Mesothelial cell of epicardium (in vitro differentiated cells): ENCODE measurements at places on chromosomes 12 and 14.

- no peak for DNase-seq
- H3K27me3 ChIP-seq: no peaks in the 10 kb centered on the region
- no peak overlapping the region for H3K4me3 ChIP-seq
- H3K27ac ChIP-seq: no peak overlapping the region
- H3K36me3 ChIP-seq: no peaks in the 10 kb centered on the region
- H3K4me1 ChIP-seq: peaks cover 9% of the 10 kb centered on the region
Observed at GRCh38 chr12:1922075-1922709, 3.7 kb upstream of the CACNA2D4 start.

- no peak overlapping the region for H3K27ac ChIP-seq
- no peaks in the 10 kb centered on the region for H3K27me3 ChIP-seq
- peaks cover 37% of the 10 kb centered on the region for H3K4me1 ChIP-seq
- H3K4me3 ChIP-seq: no peak overlapping the region
- no peaks in the 10 kb centered on the region for H3K36me3 ChIP-seq
Observed at GRCh38 chr12:6213969-6214368, 13.8 kb downstream of the CD9 start.

DNA sequence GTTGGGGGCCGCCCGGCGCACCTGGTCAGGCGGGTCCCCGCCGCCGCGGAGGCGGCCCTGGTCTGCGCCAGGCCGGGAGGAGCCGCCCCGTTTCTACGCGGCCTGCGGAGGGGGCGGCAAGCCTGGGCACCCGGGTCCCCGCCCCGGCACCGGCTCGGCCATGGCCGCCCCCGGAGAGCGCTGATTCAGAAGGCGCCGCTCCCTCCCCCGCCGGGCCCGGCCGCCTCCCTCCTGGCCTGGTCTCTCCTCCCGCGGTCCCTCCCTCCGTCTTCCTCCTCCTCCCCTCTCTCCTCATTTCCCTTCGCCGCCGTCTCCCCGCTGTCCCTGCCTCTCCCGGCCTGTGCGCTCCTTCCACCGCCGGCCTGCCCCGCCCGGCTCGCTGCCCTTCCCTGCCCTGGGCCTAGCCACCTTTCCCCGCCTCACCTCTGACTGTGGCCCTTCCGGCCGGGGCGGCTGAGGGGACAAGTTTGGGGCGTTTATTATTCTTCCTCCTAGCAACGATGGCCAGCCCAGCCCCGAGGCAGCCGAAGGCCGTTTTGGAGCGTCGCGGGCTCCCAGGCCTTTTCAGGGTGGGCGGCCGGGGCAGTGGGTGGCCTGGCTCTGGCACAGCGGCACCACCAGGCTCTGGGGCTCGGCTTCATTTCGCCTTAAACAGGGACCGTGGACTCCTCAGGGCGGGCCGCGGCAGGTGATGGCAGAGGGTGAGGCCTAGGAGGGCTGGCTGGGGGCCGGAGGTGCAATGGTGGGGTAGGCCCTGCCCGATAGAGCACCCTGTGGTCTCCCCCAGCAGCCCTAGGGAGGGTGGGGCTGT, 768 bp downstream of the CEP170B start:
- peak overlapping the region; percentile 77 for H3K4me3 ChIP-seq
- DNase-seq: no peak
- H3K4me1 ChIP-seq: peaks cover 9% of the 10 kb centered on the region
- peak overlapping the region; percentile 66 for H3K27ac ChIP-seq
- H3K27me3 ChIP-seq: peaks cover 11% of the 10 kb centered on the region

DNA sequence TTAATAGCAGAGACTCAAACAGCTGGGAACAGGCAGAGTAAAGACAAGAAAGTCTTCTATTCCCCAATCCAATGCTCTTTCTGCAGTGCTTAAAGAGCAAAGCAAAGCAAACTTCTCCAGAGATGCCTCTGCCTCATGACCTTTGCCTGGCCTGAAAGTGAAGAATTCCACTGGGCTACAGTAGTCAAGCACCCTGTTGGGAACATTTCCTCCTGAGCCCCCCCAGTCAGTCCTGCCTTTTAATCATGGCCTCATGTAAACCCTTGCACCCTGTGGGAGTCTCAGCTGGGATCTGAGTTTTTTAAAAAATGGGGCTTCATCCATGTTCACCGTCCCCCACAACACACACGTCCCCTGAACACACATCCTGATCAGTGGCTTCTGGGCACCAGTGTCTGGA, 62.7 kb upstream of the TSPAN11 start:
- no peaks in the 10 kb centered on the region for H3K36me3 ChIP-seq
- H3K27me3 ChIP-seq: peaks cover 10% of the 10 kb centered on the region
- no peak overlapping the region for H3K27ac ChIP-seq
- H3K4me3 ChIP-seq: no peak overlapping the region
- no peak for DNase-seq

- H3K36me3 ChIP-seq: peaks cover 4% of the 10 kb centered on the region
- H3K4me3 ChIP-seq: no peak overlapping the region
- no peak overlapping the region for H3K27ac ChIP-seq
- H3K27me3 ChIP-seq: no peaks in the 10 kb centered on the region
- DNase-seq: no peak
Observed at GRCh38 chr14:96808619-96809406, 11.6 kb downstream of the VRK1 start.

DNA sequence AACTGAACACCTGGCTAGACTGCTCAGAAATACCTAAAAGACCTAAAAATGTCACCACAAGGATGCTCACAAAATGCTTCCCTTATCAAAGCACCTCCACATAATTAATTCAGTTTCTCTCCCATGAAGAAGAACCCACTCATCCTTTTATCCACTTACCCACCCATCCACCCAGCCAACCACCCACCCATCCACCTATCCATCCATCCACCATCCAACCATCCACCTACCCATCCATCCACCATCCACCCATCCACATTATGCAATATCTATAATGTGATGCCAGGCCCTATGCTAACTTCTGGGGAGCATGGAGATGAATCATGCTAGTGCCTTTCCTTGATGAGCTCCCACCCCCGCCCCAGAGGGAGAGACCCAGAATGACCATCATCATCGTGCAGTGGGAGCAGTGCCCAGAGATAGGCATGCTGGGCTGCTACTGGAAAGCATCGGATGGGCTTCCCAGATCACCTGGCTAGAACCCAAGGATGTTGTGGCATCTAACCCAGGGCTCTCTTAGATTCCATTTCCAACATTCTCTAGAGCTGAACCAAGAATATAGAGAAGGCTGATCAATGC, 166.6 kb downstream of the TTC7B start:
- no peaks in the 10 kb centered on the region for H3K27me3 ChIP-seq
- H3K36me3 ChIP-seq: peaks cover 11% of the 10 kb centered on the region
- H3K4me3 ChIP-seq: no peak overlapping the region
- H3K27ac ChIP-seq: no peak overlapping the region
- no peak for DNase-seq
- H3K4me1 ChIP-seq: peaks cover 32% of the 10 kb centered on the region

DNA sequence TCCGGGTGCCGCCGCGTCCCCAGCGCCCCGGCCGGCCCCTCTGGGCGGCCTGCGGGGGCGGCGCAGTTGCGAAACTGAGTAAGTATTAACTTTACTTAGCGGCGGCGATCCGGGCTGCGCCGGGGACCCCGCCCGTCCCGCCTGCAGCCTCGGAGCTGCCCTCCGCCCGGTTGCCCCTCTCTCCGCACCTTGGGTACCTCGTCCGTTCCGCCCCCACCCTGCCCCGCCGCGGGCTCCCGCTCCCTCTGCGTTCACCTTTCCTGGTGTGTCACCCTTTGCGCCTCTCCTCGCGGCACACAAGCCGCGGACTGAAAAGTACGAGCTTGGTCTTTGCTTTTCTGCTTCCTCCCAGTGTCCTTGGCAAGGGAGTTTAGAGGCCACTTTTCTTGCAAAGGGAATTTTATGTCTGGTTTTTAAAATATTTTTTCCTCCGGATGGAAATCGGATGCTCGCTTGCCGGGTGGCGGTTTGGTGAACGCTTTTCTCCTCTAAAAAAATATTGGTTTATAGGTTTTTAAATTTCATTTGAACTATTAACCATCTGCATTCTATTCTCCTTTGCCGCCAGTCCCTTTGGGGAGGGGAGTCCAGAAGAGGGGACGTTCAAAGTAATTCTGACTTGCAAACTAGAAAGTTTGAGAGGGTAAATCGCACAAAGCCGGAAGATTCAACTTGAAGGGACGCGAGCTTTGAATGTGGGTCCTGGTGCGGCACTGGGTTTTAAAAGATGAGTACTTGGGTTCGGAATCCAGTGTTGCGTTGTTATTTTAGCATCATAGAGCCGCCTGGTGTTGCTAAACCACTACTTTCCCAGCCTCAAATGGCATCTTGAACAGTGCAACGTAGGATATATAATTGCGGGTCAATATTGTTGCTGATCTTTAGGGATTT, 834 bp downstream of the RASSF8 start:
- peak overlapping the region; percentile 97 for H3K27ac ChIP-seq
- peak; percentile 28 for DNase-seq
- H3K27me3 ChIP-seq: no peaks in the 10 kb centered on the region
- H3K36me3 ChIP-seq: peaks cover 9% of the 10 kb centered on the region

- H3K36me3 ChIP-seq: no peaks in the 10 kb centered on the region
- H3K4me3 ChIP-seq: no peak overlapping the region
- H3K27me3 ChIP-seq: no peaks in the 10 kb centered on the region
- H3K27ac ChIP-seq: no peak overlapping the region
Observed at GRCh38 chr14:79842270-79842669, 369.0 kb downstream of the DIO2 start.

GRCh38 chr12:97643924-97644323, 181.3 kb downstream of the RMST start:
- no peaks in the 10 kb centered on the region for H3K4me1 ChIP-seq
- H3K27ac ChIP-seq: no peak overlapping the region
- no peaks in the 10 kb centered on the region for H3K36me3 ChIP-seq
- DNase-seq: no peak
- no peak overlapping the region for H3K4me3 ChIP-seq

- no peak overlapping the region for H3K4me3 ChIP-seq
- H3K4me1 ChIP-seq: peaks cover 16% of the 10 kb centered on the region
Observed at GRCh38 chr12:82781309-82781997, 94.7 kb downstream of the TMTC2 start.

DNA sequence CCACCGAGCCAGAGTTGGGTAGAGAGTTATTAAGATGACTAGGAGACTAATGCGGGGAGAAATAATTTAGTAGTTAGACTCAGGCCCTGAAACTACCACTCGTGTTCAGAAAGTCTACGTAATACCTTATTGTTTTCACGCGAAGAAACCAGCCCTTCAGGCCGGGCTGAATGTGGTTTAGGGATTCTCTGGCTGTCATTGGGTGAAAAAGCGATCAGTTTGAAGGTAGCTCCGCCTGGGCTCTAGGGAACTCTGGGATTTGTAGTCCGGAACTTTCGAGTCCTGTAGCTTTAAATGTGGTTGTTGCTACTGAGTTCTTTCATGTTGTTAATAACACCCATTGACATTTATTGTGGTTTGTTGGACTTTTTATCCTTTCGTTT, 549 bp upstream of the WDR89 start:
- H3K27me3 ChIP-seq: no peaks in the 10 kb centered on the region
- peak overlapping the region; percentile 77 for H3K4me3 ChIP-seq
- H3K36me3 ChIP-seq: peaks cover 11% of the 10 kb centered on the region
- H3K27ac ChIP-seq: peak overlapping the region; percentile 97

- peaks cover 17% of the 10 kb centered on the region for H3K4me1 ChIP-seq
- peak overlapping the region; percentile 61 for H3K4me3 ChIP-seq
- no peak overlapping the region for H3K27ac ChIP-seq
- no peaks in the 10 kb centered on the region for H3K36me3 ChIP-seq
Observed at GRCh38 chr12:53738406-53739213, 11.4 kb upstream of the CALCOCO1 start.

- no peak overlapping the region for H3K27ac ChIP-seq
- peaks cover 11% of the 10 kb centered on the region for H3K4me1 ChIP-seq
- H3K4me3 ChIP-seq: no peak overlapping the region
- H3K36me3 ChIP-seq: peaks cover 9% of the 10 kb centered on the region
Observed at GRCh38 chr12:66915306-66915904, 236.5 kb upstream of the GRIP1 start.

GRCh38 chr12:71772735-71773134, 18.1 kb downstream of the RAB21 start:
- no peaks in the 10 kb centered on the region for H3K27me3 ChIP-seq
- H3K4me1 ChIP-seq: peaks cover 2% of the 10 kb centered on the region
- H3K27ac ChIP-seq: no peak overlapping the region
- H3K36me3 ChIP-seq: peaks cover 25% of the 10 kb centered on the region
- no peak for DNase-seq
- H3K4me3 ChIP-seq: no peak overlapping the region

GRCh38 chr14:46818147-46818546, 166.6 kb upstream of the RPL10L start:
- H3K4me1 ChIP-seq: no peaks in the 10 kb centered on the region
- no peaks in the 10 kb centered on the region for H3K36me3 ChIP-seq
- H3K27ac ChIP-seq: no peak overlapping the region
- DNase-seq: no peak
- H3K27me3 ChIP-seq: peaks cover 1% of the 10 kb centered on the region

DNA sequence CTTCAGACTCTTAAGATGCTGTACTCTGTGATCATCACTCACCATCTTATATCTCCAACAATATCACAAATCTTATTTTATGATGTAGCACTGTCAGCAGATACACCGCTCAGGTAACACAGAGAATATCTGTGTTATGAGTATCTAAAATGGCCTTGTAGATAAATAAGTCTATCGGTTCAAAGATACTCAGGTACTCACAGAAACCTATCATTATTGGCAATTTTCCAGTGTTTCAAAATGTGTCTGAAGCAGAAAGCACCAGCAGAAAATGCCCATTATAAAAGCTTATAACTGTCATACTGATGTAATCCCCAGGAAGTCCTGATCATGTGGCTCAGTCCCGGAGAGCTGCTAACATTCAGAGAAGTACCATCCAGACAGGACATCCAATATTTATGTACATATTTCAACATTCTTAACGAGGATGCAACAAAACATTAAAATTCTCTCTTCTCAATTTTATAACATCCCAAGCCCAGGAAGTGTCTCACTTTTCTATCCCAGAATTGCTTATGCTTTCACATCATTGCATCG, 190.7 kb upstream of the LMNTD1 start:
- DNase-seq: no peak
- no peaks in the 10 kb centered on the region for H3K36me3 ChIP-seq
- peaks cover 33% of the 10 kb centered on the region for H3K4me1 ChIP-seq

DNA sequence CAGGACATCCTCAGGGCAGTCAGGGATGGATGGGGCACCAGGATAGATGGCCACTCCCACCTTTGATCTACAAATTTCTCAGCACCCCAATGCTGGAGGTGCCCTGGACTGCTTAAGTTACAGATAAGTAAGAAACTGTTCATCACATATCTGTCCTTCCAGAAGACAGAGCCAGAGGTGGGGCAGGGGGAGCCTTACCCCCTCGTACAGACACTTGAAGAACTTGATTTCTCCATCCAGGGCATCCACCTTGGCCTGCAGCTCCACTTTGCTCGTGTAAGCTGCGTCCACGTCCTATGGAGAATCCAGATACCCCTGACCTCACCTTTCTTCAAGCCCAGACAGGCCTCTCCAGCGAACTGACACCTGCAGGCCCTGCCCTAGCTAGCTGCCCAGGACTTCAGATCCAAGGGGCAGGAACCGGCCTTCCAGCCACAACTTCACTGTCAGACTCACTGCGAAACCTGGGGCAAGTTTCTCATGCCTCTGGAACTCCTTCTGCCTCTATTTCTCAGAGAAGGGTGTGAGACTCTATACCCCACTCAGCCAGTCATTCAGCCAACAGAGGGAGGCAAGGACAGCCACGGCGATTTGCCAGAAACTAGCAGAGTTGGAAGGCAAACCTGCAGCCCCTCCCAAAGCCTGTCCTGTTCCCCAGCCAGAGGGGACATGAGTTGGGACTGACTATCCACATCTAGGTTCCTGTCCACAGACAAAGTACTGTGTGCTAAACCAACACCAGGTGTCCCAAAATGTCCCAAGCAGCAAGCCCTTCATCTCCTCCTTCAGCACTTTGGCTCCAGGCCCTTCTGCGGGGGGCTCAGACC, 3.8 kb downstream of the KRT73 start:
- no peak overlapping the region for H3K4me3 ChIP-seq
- peak; percentile 36 for DNase-seq
- no peaks in the 10 kb centered on the region for H3K4me1 ChIP-seq
- H3K36me3 ChIP-seq: no peaks in the 10 kb centered on the region
- H3K27ac ChIP-seq: no peak overlapping the region
